AML-193 (cell line): ENCODE measurements at places on chromosomes 12 and 14.

DNA sequence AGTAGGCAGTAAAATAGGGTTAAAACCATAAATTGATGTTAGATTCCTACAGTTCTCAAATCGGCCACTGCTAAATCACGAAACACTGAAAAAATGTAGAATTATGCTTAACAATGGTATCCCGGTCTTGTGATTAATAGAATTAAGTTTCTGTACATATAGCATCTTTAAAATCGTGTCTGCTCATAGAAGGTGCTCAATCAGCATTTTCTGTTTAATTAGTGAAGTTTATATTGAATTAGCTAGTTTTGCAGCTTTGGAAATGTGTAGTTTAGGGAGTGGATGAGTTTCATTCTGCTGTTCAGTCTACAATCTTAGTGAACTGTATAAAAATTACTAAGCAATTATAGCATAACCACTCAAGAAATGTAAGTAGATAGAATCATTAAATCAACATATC is 1075.8 kb upstream of the FLRT2 start:
- DNase-seq = no peak

GRCh38 chr14:50198499-50198898 is 32.9 kb downstream of the SOS2 start:
- DNase-seq = no peak

DNA sequence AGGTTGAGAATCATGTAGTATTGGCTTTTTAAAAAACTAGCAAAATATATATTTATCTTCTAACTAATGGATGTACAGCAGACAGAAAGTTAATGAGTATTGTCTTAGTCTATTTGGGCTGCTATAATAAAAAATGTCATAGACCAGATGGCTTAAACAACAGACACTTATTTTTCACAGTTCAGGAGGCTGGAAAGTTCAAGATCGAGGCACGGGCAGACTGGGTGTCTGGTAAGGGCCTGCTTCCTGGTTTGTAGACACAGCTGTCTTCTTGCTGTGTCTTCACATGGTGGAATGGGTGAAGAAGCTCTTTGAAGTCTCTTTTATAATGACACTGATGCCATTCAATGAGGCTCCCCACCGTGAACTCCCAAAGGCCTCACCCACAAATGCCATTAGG is 70.1 kb upstream of the KRR1 start:
- DNase-seq = no peak

GRCh38 chr12:10982244-10982643 is 4.5 kb downstream of the TAS2R50 start:
- no peak for DNase-seq

DNA sequence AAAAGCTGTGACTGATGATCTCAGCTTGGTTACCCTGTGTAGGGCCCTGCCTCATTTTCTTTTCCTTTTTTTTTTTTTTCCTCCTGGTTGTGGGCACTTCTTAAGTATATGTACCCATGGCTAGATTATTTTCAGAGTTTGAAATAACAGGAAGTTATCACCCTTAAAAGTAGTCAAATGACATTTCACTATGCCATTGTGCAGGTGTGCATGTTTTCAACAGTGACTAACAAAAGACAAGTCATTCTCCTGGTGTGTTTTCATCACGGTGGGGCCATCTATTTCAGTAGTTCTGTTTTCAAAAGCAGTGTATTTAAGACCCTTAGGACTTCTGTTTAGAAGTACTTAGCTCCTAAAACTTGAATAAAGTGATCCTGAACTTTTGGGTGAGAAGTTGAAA is 15.0 kb downstream of the GABARAPL1 start:
- no peak for DNase-seq

- no peak for DNase-seq
These were observed 17.8 kb upstream of the EIF2B2 start for GRCh38 chr14:74985028-74985310.

- DNase-seq = no peak
These were observed 1.5 kb upstream of the HOTAIR start for GRCh38 chr12:53976172-53976822.

- no peak for DNase-seq
These were observed 54.8 kb downstream of the BMAL2 start for GRCh38 chr12:27387473-27387872.

DNA sequence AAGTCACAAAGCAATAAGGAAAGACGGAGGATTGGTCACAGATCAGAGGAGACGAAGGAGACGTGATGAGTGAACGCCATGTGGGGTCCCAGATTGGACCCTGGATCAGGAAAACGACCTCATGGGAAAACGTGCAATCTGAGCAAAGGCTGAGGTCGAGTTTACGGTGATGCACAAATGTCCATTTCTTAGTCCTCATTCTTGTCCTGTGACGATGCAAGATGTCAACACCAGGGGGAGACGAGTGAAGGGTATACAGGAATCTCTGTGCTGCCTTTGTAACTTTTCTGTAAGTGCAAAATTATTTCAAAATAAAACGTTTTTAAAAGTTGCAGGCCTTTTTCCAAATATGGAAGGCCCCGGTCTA is 329.8 kb downstream of the MED13L start:
- DNase-seq = no peak

- DNase-seq = no peak
These were observed 27.9 kb downstream of the KCNMB4 start for GRCh38 chr12:70393787-70394499.
